ENCODE measurements at places on chromosomes 6 and 20.

GRCh38 chr20:63084563-63084927 is 77.8 kb upstream of the BHLHE23 start:
- no peaks in the 10 kb centered on the region for H3K36me3 ChIP-seq
- H3K4me3 ChIP-seq: no peak overlapping the region
- no peak for DNase-seq
- H3K4me1 ChIP-seq: no peaks in the 10 kb centered on the region
- H3K27ac ChIP-seq: no peak overlapping the region

- peaks cover 4% of the 10 kb centered on the region for H3K4me1 ChIP-seq
- H3K27ac ChIP-seq: no peak overlapping the region
- no peaks in the 10 kb centered on the region for H3K27me3 ChIP-seq
- no peaks in the 10 kb centered on the region for H3K36me3 ChIP-seq
These were observed 76.8 kb upstream of the CD93 start for GRCh38 chr20:23162887-23163286.

- no peak for DNase-seq
- no peaks in the 10 kb centered on the region for H3K27me3 ChIP-seq
- no peaks in the 10 kb centered on the region for H3K36me3 ChIP-seq
- H3K27ac ChIP-seq: no peak overlapping the region
- no peak overlapping the region for H3K4me3 ChIP-seq
These were observed 75.7 kb downstream of the MRPL14 start for GRCh38 chr6:44051515-44051914.

DNA sequence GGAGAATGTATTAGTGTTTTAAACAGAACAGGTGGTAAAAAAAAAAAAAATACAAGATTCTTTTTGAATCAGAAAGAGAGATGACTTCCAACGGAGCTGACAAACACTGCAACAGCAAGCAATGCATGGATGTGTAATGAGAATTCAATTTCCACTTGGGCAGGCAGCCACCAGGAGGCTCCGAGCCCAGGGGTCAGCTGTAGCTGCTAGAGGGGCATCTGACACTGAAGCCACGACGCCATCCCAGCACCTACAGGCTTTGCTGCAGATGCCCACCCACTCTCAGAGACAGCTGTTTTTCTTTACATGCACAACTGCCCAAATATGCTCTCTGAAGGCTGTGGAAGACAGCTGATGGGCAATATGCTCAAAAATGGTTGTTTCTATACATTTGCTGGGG is 75.4 kb downstream of the ELOVL5 start:
- no peak overlapping the region for H3K27ac ChIP-seq
- DNase-seq: no peak
- peaks cover 63% of the 10 kb centered on the region for H3K36me3 ChIP-seq

GRCh38 chr6:136772685-136773472 is 19.4 kb downstream of the MAP3K5 start:
- DNase-seq: no peak
- H3K27ac ChIP-seq: no peak overlapping the region
- H3K27me3 ChIP-seq: no peaks in the 10 kb centered on the region
- H3K36me3 ChIP-seq: no peaks in the 10 kb centered on the region
- no peak overlapping the region for H3K4me3 ChIP-seq

GRCh38 chr6:4778086-4778485 is 1.9 kb downstream of the CDYL start:
- H3K4me1 ChIP-seq: peaks cover 9% of the 10 kb centered on the region
- no peak overlapping the region for H3K27ac ChIP-seq
- H3K36me3 ChIP-seq: no peaks in the 10 kb centered on the region
- DNase-seq: no peak
- no peak overlapping the region for H3K4me3 ChIP-seq

- no peak overlapping the region for H3K4me3 ChIP-seq
- no peaks in the 10 kb centered on the region for H3K36me3 ChIP-seq
- DNase-seq: no peak
These were observed 414.0 kb upstream of the OPRM1 start for GRCh38 chr6:153625089-153625488.

DNA sequence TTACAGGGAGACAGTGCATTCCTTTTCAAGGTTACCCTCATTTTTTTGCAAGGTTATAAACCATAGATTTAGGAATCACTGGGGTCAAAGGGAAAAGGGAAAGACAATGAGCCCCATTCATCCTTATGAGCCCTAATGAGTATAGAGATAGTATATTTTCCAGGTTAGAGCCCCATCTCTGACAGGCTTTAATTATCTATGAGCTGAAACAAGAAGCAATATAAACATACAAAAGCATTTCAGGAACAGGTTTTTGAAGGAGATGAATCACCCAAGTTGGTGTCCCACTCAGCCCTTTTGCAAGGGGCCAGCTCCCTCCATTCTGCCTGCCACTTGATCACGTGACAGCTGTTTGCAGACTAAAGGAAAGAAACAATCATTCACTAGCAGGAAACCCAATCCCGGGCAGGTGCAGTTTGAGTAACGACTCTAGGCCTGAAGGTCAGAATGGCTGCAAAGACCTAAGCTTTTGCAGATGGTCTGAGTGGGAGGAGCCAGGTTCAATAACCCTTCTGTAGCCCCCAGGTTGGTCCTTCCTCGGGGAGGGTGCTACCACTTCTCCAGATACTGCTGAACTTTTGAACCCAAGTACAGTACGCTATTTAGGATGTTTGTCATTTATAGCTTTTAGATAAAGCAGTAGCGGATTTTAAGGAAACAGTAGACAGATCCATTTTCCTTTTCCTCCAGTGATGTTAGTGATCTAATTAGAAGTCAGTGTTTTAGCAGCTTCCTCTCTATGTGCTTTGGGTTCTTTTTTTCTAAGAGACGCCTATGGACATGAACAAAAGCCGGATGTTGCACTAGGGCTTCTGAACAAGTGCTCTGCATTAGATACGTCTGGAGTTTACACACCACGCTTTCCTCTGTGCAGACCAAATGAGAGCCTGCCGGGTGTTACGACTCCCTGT is 253.2 kb downstream of the SOX4 start:
- H3K36me3 ChIP-seq: no peaks in the 10 kb centered on the region
- no peak overlapping the region for H3K4me3 ChIP-seq
- no peaks in the 10 kb centered on the region for H3K4me1 ChIP-seq

All from effector memory CD4-positive, alpha-beta T cell (primary cell).